AG04449 (cell line): ENCODE measurements at places on chromosomes 3 and 15.

DNA sequence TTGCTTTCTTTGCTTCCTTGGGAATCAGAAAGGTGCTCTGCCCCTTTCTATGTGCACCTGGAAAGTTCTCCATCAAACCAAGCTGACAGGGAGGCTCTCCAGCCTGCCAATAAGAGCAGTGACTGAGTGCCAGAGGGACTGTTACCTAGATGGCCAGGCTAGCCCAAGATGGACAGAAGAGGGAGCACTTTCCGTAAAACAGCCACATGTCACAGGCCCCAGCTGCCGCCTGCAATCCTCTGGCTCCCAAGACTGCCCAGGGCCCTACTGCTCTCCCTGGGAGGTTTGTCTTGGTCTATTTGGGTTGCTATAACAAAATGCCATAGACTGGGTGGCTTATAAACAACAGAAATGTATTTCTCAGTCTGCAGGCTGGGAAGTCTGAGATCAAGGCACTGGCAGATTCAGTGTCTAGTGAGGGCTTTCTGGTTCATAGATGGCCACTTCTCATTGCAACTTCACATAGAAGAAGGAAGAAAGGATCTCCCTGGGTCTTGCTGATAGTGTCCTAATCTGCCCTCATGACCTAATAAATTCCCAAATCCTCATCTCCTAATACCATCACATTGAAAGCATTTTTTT is 72.3 kb downstream of the TAMM41 start:
- DNase-seq: no peak

GRCh38 chr15:39488961-39489360 is 91.9 kb upstream of the THBS1 start:
- DNase-seq: no peak

- DNase-seq: peak; percentile 68
These were observed 366.8 kb upstream of the UMPS start for GRCh38 chr3:124363476-124363875.

DNA sequence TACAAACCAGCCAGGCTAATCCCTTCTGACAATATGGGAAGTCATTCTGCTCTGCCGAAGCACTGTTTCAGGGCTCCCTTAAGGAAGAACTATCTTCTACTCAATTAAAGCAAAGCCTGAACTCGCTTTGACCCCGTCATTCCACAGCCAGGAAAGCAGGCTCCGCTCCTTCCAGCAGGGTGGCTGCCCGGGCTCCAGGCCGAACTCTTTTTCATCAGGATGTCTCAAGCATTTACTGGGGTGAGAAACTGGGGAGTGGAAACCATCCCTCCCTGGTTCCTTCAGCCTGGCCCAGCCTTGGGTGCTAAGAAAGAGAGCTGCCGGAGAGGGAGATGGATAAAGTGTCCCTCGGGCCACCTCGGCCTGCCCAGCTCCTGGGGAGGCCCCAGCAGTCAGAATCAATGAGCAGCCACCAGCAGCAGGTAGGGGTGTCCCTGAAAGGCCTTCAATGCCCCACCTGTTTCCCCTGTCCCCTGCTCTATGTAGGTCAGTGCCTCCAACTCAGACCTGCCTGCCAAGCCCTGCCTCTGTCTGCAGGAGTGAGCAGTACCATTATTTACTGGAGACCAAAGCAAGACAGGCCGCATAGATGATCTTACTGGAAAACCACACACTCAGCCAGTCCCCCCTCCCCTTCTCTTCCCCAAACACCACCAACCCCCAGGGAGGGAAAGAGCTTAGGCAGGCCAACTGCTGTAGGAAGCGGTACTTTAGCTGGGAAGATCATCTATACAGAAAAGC is 225.6 kb upstream of the TLE3 start:
- DNase-seq: no peak

DNA sequence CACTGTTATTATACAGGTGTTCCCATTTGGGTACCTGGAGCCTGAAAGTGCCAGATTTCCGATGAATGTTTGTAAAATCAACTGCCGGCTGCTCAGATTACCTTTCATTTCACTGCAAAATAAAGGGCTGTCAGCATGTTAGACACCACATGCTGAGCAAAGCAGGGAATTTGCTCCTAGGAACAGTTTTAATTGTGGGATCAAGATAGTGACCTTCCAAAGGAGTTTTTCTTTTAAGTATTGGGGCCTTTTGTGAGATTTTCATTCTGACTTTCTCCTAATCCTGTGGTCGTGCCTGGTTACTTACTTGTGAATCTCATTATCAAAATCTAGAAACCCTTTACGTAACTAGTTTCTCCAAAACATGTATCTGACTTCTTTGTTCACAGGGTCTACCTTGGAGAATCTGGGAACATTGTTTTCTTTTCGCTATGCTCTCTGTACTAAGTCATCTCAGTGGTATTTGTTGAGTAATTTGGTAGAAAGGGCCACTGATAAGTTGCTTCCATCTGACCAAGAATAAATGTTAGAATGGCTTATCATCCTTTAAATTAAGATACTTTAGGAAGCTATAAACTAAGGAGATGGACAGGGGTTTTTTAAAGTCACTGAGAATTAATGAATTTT is 40.8 kb upstream of the LRTM1 start:
- no peak for DNase-seq
